Left ventricle myocardium inferior (tissue), 1 donor: ENCODE measurements at places on chromosomes 3 and 15. TPM values are rescaled to one million over a fixed set of nuclear protein-coding genes. Genes with fewer than 3 reads are reported as not detected.

DNA sequence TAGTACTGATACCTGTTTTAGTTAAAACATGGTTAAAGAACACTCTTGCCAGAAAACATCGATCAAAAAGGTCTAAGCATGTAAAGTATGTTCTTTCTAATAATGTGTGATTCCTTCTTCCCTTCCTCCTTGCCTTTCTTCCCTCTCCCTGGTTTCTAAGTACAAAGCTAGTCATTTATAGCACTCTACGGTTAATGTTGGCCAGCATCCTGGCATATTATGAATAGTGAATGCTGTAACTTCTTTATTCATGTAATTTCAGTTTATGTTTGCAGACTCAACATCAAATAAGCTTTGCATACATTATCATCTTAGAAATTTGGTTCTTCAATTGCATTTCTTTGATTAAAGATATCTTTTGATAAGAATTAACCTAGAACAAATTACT is 27.1 kb downstream of the P2RY12 start:
- no peak for DNase-seq

DNA sequence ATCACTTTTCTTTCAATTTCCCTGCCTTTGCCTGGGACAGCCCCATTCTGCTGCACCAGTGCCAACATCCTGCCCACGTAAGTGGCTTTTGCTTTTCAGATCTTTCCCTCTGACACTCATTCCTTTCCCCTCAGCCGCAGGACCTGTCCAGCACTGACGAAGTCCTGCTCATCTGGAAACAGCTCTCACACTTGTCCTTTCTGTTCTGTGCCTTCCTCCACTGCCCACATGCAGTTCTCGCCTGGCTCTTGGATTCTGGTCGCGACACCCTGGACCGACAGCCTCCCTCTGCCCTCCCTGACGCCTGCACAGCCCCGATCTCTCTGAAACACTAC is 99.7 kb downstream of the ADCY5 start:
- no peak for DNase-seq

DNA sequence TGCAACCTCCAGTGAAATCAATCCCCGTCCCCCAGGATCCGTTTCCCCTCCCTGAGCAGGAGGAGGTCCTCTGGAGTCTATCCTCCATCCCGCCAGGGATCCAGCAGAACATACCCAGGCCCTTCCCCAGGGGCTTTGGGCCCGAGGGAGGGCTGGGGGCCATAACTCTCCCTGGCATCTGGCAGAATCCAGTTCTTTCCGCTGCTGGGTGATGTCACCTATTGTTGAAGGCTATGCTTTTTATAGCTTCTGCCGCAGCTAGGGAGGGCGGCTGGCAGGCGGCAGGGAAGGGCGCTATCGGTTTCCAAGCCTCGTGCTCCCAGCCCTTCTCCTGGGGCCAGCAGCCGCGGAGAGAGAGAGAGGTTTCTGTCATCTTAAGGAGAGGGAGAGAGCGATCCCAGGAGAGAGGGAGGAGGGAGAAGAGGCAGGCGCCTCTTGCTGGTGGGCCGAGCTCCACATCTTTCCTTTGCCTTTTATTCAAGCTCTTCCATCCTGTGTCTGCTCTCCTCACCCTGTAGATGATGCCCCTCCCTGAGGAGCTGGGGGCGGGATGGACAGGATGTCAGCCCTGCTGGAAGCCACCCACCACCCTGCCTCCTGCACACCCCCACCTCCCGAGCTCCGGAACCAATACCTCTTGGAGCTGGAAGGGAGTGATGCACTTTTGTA is 120.1 kb downstream of the ANP32A start:
- peak; percentile 76 for DNase-seq

LTK gene
- total RNA-seq = 1.2 TPM

- no peak for DNase-seq
These were observed 1.2 kb upstream of the C15orf40 start for GRCh38 chr15:83012636-83013035.

GRCh38 chr3:143619231-143619630 is 229.0 kb downstream of the SLC9A9 start:
- DNase-seq = no peak

GRCh38 chr3:142691527-142691926 is 32.3 kb upstream of the TRPC1 start:
- DNase-seq = no peak

DNA sequence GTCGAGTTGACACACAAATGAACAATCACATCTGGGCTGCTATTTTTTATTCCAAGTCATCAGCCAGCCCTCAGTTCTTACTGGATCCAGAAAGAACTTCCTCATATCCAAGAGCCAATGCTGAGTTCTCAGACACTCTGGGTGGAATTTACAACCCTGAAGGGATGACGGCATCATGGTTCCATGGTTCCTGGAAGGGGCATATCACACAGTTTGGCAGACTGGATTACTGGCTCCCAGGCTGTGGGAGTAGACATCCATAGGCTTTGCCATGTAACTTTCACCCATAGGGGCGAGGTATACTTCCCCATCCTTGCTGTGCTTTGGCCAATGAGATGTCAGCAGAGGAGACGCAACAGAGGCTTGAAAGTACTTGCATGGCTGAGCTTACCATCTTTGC is 26.9 kb upstream of the KBTBD12 start:
- no peak for DNase-seq

- no peak for DNase-seq
These were observed 28.3 kb downstream of the SEC61A1 start for GRCh38 chr3:128080323-128081080.

CTXND1 gene
- total RNA-seq = 2.1 TPM

- no peak for DNase-seq
These were observed 65.4 kb upstream of the P2RY1 start for GRCh38 chr3:152769523-152769922.

RGMA gene
- 16.9 TPM for total RNA-seq

DNA sequence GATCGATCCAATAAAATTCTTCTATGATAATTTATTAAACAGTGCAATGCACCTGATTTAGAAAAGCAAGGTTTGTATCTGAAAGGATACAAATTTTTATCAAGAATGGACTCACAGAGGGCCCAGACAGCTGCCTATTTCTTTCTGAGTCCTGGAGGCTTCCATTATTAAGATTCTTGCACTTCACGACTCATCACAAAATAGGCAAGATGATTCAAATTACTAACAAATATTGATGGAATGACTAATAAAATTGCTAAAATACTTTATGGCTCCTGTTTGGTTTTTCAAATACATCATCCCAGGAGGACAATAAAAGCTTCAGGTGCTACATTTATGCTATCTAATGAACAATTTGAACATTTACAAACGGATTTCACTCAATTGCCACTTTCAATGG is 483.0 kb upstream of the AGTR1 start:
- no peak for DNase-seq

DNA sequence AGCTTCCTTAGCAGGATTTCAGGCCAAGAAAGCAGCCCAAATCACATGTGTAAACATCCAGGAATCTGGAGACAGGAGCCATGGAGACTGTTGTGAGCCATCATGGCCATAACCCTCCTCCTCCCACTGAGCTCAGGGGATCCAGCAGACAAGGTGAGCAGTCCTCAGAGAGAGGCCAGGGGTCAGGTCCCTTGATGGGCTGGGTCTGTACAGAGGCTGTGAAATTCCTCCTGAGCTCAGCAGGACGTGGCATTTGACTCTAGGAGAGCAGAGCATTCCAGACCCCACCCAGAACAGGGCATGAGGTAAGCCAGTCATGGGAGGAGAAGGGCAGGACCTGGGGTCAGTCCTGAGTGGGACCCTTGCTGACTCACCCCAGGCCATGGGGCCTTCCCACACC is 67.0 kb upstream of the ACAN start:
- no peak for DNase-seq

DNA sequence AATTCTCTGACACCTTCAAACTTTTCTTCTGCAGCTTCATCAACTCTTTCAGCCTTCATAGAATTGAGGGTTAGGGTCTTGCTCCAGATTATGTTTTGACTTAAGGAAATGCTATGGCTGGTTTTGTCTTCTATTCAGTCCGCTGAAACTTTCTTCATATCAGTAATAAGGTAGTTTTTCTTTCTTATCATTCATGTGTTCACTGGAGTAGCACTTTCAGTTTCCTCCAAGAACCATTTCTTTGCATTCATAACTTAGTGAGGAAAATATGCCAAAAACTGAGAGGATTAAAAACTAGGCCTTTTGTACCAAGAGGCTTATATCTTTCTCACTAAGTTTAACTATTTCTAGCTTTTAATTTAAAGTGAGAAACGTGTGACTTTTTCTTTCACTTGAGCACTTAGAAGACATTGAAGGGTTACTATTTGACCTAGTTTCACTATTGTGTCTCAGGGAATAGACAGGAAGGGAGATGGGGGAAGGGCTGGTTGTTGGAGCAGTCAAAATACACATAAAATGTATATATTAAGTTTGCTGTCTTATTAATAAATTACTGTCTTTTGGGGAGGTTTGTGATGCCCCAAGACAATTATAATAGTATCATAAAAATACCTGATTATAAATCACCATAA is 1110.1 kb downstream of the TBL1XR1 start:
- DNase-seq = no peak

PRR20G gene
- total RNA-seq = not detected

DNA sequence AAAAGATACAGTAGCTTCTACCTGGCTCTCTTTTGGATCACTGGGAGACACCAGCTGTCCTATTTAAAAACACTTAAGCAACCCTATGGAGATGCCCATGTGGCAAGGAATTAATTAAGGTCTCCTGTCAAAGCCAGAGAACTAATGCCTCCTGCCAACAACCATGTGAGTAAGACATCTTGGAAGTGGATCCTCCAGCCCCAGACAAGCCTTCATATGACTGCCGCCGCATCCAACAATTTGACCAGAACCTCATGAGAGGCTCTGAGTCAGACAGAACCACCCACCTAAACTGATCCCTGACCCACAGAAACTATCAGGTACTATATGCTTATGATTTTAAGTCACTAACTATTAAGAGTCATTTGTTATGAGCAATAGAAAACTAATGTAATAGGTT is 22.3 kb downstream of the IFT80 start:
- DNase-seq = no peak

DNA sequence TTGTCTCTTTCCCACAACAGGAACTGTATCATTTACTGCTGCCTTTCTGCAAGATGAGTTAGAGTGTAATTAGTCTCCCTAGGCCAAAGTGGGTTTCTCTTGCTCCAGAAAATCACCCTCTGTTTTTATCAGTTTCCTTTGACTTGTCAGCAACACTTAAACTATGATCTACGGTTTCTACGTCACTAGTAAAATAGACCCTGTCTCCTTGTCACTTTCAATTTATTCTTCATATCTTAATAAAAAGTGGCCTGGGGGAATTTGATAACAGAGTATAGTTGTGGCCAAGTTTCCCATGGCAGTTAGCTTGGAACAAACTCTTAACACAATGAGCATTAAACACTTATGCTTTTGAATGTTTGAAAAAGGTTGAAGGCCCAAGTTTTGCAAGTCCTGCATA is 79.6 kb downstream of the CGNL1 start:
- no peak for DNase-seq

- no peak for DNase-seq
These were observed 109.8 kb upstream of the SLC6A11 start for GRCh38 chr3:10706156-10706739.
